ENCODE measurements at places on chromosomes 5 and 9. TPM values are rescaled to one million over a fixed set of nuclear protein-coding genes. Genes with fewer than 3 reads are reported as not detected.

GRCh38 chr5:4738298-4738697, 401.8 kb upstream of the ADAMTS16 start:
- DNase-seq: no peak
- no peaks in the 10 kb centered on the region for H3K27me3 ChIP-seq
- no peak overlapping the region for H3K4me3 ChIP-seq
- H3K27ac ChIP-seq: no peak overlapping the region
- H3K4me1 ChIP-seq: no peaks in the 10 kb centered on the region

DNA sequence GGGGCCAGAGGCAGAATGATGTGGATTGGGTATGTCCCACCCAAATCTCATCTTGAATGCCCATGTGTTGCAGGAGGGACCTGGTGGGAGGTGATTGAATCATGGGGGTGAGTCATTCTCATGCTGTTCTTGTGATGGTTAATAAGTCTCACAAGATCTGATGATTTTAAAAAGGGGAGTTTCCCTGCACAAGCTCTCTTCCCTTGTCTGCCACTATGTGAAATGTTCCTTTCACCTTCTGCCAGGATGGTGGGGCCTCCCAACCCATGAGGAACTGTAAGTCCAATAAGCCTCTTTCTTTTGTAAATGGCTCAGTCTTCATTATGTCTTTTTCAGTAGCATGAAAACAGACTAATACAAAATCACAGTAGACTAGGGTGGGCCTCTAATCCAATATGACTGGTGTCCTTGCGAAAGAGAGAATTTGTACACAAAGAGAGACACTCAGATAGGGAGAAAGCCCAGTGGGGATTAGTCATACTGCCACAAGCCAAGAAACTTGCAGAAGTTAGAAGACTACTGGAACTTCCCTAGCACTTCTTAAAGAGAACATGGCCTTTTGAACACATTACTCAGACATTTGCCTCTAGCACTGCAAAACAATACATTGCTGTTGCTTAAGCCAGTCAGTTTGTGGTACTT, 68.4 kb downstream of the ANXA1 start:
- no peak overlapping the region for H3K27ac ChIP-seq
- H3K36me3 ChIP-seq: no peaks in the 10 kb centered on the region
- H3K27me3 ChIP-seq: peaks cover 4% of the 10 kb centered on the region
- peak; percentile 22 for DNase-seq
- peaks cover 7% of the 10 kb centered on the region for H3K4me1 ChIP-seq

Gene TXNDC8
- total RNA-seq: not detected

- H3K27me3 ChIP-seq: peaks cover 3% of the 10 kb centered on the region
- 0 out of 2 replicates have a peak, but pooled peaks cover 4% of the 10 kb centered on the region for H3K36me3 ChIP-seq
- DNase-seq: peak; percentile 19
- H3K4me3 ChIP-seq: no peak overlapping the region
- H3K4me1 ChIP-seq: peaks cover 39% of the 10 kb centered on the region
These were observed 134.2 kb downstream of the ADAMTS2 start for GRCh38 chr5:179211068-179211467.

DNA sequence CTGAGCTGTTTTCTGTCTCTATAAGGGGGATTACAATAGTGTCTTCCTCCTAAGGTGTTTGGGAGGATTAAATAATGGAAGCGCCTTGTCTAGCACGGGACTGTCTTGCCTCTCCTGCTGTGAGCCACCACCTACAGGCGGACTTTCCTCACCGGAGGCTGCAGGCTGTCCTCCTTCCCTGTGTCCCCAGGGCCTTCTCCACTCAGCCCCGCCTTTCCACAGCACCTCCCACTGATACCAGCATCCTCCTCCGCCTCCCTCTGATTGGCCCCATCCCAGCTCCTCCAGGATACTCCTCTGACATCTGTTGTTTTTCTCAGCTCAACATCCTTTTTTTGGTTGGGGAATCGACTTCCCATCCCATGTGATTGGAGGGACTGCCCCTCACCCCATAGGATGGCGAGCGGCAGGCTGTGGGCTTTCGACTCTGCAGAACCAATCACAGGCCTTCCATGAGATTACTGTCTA, 851 bp upstream of the ZDHHC12 start:
- H3K4me1 ChIP-seq: peaks cover 17% of the 10 kb centered on the region
- H3K36me3 ChIP-seq: no peaks in the 10 kb centered on the region
- peaks cover 10% of the 10 kb centered on the region for H3K27me3 ChIP-seq
- DNase-seq: peak; percentile 83

GRCh38 chr5:56759521-56760216, 55.7 kb upstream of the MAP3K1 start:
- peaks cover 16% of the 10 kb centered on the region for H3K4me1 ChIP-seq
- no peak overlapping the region for H3K4me3 ChIP-seq
- DNase-seq: no peak
- no peaks in the 10 kb centered on the region for H3K36me3 ChIP-seq
- H3K27me3 ChIP-seq: peaks cover 9% of the 10 kb centered on the region
- no peak overlapping the region for H3K27ac ChIP-seq

- no peaks in the 10 kb centered on the region for H3K36me3 ChIP-seq
- peaks cover 9% of the 10 kb centered on the region for H3K4me1 ChIP-seq
- H3K4me3 ChIP-seq: no peak overlapping the region
- peaks cover 15% of the 10 kb centered on the region for H3K27me3 ChIP-seq
These were observed 98.4 kb downstream of the LIX1 start for GRCh38 chr5:97044052-97044451.

Gene C9orf50
- total RNA-seq: not detected
